ENCODE measurements at places on chromosomes 13 and 19.

DNA sequence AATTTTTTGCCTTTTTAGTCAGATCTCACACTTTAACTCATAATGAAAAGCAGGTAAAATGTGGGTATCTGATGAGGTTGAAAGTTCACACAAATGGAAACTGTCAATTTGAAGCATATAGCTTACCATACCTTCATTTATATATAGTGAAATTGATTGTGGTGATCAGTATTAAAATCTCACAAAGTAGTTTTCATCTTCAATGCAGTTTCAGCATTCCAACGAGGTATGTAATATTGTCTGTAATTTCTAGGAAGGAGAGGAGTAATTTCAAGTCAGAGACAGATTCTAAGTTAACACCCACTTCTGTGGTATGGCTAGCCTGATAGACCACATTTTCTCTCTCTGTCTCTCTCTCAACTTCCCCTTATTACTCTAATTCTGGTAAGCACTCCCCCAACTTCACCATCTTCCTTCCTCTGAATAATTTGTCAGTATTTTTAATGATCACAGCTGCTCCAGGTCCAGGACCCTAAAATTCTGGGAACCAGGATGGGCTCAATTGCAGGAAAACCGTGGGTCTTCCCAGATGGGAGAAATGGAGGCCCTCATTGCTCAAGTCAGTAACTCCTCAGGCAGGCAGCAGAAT lies 455.7 kb downstream of the FGF9 start:
- DNase-seq, result no peak

- peak; percentile 10 for DNase-seq
Observed at GRCh38 chr13:101258071-101258470, 158.2 kb downstream of the NALCN start.

DNA sequence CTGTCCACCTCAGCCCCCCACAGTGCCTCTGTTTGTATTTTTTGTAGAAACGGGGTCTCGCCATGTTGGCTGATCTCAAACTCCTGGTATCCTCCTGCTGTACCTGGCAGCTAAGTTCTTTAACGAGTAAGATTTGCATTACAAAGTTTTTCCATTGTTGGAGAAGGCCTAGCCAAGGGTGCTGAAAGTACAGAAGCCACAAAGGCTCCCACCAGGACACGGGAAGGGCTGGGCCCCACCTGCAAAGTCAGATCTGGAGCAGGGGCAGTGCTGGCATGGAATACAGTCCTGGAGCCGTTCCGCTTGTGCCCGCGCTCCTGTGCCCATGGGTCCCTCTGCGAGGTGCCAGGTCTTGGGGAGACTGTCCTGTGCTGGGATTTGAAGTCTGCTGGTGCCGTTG lies 12.1 kb downstream of the FZR1 start:
- DNase-seq, result no peak

- DNase-seq, result no peak
Observed at GRCh38 chr13:99949679-99950413, 21.7 kb downstream of the ZIC5 start.

DNA sequence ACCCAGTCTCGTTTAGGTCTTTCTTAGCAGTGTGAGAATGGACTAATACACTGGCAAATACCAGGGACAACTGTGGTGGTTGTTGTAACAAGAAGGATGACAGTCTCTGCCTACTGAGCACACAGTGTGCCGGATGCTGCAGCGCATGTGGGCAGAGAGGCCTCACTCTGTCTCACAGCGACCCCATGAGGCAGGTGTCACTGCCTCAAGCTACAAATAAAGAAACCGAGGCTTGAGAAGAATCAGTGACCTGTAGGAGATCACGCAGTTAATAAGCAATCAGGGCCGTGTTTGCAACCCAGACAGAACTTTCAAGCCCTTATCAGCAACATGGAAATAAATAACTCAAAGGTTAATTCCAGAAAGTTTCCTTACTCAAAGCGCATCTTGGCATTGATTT lies 40.5 kb upstream of the GAS6 start:
- DNase-seq, result peak; percentile 15

- no peak for DNase-seq
Observed at GRCh38 chr19:35314031-35314430, 15.0 kb upstream of the CD22 start.

GRCh38 chr19:54319049-54319448 lies 6.1 kb upstream of the LILRA5 start:
- no peak for DNase-seq

- DNase-seq, result no peak
Observed at GRCh38 chr13:36074659-36075058, 56.5 kb downstream of the DCLK1 start.

GRCh38 chr13:113274721-113275120 lies 22.3 kb upstream of the LAMP1 start:
- no peak for DNase-seq

DNA sequence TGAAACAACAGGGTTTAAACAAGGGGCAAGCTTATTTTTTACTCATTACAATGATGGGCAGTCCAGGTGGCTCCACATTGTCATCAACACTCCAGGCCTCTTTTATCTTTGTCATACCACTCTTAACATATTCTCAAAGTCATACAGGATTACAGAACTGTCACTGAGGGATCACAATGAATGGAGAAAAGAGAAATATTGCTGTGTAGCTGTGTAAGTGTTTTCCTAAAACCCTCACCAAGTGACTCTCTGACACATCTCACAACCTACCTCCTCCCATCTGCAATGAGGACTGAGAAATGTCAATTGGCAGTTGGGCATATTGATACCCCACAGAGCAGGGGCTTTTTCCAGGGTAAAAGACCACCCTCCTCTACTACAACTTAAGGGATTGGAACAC lies 562.1 kb downstream of the TBC1D4 start:
- no peak for DNase-seq

DNA sequence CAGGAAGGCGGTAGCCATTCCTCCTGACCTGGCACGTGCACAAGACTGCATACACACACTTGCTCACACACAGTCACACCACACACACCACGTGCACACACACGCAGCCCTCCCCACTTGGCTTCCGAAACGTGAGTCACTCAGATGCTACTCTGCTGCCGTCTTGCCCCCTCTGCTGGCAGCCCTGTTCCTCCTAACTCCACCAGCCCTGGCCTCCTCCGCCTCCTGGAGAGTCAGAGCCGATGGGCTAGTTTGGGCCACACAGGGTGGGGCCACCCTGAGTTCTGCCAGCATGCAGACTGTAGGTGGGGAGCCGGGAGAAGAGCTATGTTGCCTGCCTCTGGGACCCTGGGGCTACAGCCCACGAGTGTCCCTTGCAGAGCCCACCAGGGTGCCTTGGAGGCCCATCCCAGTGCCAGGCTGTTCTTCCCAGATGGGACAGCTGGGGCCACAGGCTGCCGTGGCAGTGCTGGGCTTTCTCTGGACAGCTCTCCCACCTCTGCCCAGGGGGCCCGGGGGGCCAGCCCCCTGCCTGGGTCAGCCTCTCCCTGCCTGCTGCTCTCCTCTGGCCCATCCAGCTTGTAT lies 12.1 kb downstream of the PIN1 start:
- DNase-seq, result no peak

DNA sequence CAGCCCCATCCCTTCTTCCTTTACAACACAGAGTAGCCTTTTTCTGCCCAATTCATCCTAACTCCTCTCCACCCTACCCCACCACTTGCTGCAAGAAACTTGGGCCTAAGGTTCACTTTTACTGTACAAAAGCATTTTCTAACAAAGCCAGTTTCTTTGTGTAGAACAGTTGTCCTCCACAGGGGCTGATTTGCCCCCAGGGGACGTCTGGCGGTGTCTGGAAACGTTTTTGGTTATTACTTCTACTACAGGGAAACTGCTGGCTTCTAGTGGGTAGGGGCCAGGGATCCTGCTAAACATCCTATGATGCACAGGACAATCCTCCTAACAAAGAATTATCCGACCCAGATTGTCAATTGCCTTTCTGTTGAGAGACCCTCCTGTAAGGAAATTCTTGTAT lies 7.3 kb upstream of the LMO7 start:
- DNase-seq, result no peak

GRCh38 chr19:3162418-3163229 lies 15.9 kb upstream of the S1PR4 start:
- DNase-seq, result no peak

DNA sequence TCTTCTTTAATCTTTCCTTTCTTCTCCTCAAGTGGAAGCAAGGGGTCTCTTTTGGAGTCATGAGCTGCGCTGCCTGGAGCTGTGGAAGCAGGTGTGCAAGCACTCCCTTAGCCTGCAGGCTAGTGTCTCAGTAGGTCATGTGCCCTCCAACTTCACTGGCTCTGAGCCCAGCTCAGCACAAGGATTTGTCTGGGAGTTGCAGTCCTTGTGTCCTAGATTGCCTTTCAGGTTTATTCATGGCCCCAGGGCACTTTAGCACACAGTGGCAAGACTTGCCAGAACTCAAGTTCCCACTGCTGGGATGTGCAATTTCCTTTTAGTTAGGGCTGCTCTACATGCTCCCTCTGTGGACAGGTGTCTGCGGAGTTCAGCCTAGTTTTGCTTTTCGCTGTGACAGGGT lies 211.7 kb downstream of the LIG4 start:
- no peak for DNase-seq

DNA sequence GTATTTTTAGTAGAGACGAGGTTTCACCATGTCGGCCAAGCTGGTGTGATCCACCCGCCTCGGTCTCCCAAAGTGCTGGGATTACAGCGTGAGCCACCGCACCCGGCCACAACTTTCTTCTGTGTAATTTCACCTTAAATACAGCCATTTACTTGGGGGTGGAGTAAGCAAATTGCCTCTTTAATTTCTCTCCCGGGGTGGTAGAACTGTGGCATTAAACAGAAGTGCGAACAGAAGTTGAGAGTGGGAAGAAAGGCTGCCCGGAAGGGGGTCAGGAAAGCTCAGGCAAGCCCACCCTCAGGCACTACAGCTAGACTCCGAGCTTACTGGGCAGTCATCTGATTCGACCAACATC lies 475 bp upstream of the DNAJC15 start:
- DNase-seq, result no peak

DNA sequence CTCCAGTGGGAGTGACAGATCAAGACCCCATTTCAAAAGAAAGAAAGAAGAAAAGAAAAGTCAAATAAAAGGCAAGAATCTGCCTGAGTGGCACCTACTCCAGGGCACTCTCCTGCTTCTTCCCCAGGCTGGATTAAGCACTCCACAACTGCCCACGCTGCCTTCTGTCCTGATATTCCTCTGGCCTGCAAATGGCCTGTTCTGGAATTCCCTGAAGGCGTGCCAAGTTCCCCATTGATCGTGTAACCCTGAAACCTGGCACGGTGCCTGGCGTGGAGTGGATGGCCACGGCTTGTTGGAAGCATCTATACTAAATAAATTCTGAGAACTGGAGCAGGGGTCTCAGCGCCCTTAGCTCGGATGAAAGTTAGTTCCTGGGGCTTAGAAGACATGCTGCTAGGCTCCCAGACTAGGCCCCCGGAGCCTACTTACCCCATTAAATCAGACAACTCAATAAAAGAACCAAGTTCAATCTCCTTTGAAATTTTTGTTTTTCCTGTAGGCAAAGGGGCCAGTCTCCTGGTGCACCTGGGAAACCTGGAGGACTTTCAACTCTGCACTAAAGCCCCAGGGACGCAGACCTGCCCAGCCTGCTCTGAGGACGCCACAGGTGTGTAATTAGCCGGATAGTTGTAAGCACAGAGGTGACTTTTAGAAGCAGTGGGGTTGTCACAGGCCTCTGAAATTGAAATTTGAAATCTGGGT lies 21.9 kb downstream of the ANKRD27 start:
- no peak for DNase-seq

DNA sequence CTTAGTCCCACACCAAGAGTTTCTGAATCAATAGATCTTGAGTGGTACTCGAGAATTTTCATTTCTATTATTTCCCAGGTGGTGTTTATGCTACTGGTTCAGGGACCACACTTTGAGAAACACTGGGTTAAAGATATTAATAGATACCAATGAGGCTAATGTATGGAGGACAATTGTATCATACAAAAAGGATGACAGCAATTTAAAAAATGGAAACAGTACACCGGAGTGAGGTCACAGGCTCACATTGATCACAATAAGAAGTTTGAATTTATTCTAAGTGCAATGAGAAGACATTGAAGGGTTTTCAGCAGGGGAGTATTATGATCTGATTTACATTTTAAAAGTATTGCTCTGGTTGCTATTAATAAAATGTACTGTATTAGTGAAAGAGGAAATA lies 488.3 kb downstream of the PCDH17 start:
- no peak for DNase-seq

DNA sequence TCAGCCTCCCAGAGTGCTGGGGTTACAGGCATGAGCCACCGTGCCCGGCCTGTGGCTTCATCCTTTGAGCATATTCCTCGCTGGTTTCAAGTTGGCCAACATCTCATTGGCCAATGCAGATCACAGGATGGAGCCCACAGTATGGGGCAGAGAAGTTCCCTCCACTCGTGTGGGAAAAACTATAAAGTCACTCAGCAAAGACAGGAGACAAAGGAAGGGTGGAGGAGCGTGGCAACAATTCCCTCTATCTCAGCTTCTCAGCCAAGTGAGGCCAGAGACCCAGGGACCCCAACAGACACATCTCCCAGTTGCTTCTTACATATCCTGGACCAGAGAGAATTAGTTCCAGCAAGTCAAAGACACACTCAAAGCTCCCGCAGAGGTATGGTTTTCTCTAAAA lies 184.6 kb upstream of the SOX1 start:
- DNase-seq, result no peak

DNA sequence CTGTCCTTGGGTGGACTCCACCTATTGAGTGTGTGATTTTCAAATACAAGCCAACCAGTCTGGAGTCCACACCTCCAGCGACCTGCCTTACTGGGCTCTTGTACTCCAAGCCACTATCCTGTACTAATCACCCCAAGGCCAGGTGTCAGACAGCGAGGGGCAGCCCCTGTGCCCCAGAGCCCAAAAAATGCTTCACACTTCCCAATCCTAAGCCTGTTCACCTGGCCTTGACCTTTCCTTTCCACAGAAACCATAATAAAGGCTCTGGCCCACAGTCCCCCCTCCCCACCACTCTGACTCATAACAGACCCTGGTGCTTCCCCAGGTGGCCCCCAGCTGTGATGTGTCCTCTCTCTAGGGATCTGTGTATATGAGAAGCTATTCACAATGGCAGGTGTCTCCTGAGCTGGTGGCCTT lies 3.9 kb downstream of the CD209 start:
- DNase-seq, result no peak

DNA sequence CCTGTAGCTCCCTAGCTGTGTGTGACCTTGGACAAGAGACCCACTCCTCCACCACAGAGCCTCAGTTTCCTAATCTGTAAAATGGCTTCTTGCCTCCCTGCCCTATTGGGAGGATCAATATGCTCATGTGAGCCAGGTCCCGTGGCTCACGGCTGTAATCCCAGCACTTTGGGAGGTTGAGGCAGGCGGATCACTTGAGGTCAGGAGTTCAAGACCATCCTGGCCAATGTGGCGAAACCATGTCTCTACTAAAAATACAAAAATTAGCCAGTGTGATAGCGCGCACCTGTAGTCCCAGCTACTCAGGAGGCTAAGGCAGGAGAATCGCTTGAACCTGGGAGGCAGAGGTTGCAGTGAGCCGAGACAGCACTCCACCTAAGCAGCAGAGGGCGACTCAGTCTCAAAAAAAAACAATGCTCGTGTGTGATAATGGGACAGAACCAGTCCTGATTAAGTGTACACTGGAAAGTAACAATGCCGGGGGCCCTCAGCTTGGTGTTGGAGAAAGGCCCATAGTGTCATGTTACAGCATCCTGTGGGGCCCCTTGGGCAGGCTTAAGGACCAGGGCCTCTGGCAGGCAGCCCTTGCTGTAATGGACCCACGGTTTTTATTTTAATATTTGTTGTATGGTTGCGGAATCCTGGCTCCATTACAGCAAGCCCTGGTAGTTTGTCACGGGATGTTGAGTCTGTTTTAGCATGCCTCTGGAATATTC lies 6.8 kb downstream of the RPS11 start:
- DNase-seq, result peak; percentile 65

- no peak for DNase-seq
Observed at GRCh38 chr13:25632166-25632888, 260.6 kb downstream of the ATP8A2 start.

- DNase-seq, result peak; percentile 72
Observed at GRCh38 chr19:17282488-17283125, 906 bp downstream of the ANKLE1 start.
